DMS153 (cell line): ENCODE measurements at places on chromosomes 6 and 20.

DNA sequence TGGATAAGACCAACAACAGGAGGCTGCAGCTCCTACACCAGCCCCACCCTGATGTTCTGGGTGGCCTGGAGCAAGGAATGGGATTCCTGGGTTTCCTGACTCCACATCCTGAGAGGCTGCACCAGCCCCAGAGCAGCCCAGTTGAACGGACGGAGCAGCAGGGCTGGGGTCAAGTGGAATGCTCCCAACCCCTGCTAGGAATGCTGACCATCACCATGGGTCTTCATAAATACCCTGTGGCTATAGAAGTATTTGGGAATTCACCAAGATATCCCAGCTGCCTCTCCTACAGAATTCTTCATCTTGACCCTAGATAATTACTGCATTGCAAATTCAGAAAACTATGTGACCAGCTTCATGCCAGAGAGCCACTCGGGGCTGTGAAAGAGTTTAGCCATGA lies 180.3 kb downstream of the THBS2 start:
- DNase-seq = no peak

- DNase-seq = no peak
Observed at GRCh38 chr6:140921366-140922226, 1211.1 kb upstream of the GJE1 start.

DNA sequence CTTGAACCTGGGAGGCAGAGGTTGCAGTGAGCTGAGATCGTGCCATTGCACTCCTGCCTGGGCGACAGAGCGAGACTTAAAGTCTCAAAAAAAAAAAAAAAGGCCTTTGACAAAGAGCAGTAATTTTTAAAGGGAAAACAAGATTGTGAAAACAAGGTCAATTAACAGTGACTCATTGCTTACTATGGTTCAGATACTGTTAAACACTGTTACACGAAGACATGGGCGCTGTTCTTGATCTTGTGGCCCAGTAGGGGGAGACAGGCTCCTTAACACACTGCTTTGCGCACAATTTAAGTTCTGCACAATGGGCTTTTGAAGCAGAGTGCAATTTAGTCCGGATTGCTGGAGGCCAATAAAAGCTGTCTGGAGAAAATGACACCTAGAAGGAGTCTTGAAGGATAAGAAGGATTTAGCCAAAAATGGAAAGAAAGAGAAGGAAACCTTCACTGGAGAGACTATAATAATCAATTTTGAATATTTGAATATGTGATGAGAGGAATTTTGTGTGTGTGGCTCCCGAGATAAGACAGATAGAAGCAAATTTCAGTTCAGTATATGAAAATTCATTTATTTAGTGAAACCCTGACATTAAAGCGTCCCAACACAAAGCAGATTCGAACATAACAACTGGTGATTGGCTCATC lies 6.0 kb upstream of the LATS1 start:
- peak; percentile 11 for DNase-seq

GRCh38 chr6:45644720-45645119 lies 267.0 kb upstream of the SUPT3H start:
- no peak for DNase-seq

DNA sequence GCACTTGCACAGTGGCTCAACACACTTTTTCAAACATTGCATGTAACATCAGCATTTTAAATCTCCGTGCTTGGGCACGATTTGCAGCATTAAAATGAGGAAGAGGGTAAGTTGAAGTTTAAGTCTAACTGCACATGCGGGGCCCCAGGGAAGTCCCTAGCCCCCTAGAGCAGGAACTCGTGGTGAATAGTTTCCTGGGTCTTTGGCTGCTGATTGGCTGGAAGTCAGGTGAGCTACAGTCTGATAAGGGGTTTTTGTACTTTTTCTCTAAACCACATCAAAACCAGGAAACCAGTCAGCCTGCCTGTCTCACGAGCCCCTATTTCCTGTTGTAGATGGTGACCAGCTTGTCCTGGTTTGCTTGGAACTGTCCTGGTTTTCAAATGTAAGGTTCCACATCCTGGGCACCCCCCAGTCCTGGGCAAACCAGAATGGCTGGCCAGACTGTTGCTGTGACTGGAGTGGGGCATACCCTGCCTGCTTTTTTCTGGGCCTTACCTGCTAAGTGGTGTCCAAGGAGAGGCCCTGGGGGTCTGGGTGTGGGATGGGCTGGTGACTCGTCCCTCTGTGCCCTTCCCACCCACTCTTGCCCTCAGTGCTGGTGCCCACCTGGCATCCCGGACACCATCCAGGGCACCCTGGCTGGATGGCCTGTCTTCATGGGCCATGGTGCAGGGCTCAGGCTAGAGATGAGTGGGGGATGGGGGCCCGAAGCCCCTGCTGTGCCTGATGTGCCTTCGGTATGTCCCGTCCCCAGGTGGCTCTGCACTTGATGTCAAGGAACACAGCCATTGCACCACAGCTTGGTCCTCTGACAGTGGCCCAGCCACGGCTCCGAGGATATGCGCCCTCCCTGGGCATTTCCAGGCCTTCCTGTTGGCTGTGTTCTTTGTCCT lies 31.8 kb downstream of the SUN5 start:
- no peak for DNase-seq

GRCh38 chr20:49701241-49701790 lies 12.4 kb downstream of the B4GALT5 start:
- no peak for DNase-seq

GRCh38 chr6:106452628-106453027 lies 92.1 kb downstream of the CRYBG1 start:
- DNase-seq = no peak

GRCh38 chr20:36116807-36117441 lies 37.6 kb upstream of the EPB41L1 start:
- no peak for DNase-seq

DNA sequence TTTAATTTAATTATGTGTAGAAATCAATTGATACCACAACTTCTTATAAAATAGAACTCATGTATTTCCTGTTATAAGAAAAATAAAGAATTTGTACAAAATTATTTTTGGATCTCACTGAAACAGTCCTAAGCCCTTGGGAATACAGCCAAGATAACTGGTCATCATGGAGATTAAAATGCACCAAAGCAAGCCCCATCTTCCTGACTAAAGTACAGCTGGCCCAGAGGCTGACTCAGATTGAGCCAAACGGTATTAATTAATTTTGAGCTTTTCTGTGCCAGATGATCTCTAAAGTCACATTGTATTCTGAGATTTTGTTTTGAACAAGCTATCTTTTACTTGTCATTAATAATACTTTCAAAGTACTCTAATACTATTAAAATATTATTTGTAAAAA lies 978.5 kb downstream of the TBC1D32 start:
- no peak for DNase-seq

DNA sequence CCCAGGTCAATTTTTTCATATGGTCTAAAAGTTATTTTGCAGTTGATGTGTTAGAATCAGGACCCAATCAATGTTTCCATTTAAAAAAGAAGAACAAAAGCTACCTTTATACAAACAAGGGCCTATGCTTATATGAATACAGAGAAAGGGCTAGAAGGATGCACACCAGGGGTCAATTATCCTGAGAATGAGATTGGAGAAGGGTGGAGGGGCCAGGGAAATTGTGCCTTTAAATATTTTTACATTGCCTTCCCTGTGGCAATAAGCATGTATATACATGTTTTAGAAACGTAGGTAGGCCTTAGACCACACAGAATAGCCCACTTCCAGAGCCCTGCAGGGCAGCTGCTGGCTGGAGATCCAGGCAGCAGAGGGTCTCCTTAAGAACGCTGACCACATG lies 12.7 kb downstream of the EXOC2 start:
- DNase-seq = no peak
